ENCODE measurements at places on chromosomes 1 and 21. TPM values are rescaled to one million over a fixed set of nuclear protein-coding genes. Genes with fewer than 3 reads are reported as not detected.

GRCh38 chr1:1540090-1540817 lies at the start of gene TMEM240:
TSS of gene TMEM240 (minus strand) at chr1:1540624. CDS start at chr1:1540346, 278 bp downstream.
- no peak for DNase-seq

DNA sequence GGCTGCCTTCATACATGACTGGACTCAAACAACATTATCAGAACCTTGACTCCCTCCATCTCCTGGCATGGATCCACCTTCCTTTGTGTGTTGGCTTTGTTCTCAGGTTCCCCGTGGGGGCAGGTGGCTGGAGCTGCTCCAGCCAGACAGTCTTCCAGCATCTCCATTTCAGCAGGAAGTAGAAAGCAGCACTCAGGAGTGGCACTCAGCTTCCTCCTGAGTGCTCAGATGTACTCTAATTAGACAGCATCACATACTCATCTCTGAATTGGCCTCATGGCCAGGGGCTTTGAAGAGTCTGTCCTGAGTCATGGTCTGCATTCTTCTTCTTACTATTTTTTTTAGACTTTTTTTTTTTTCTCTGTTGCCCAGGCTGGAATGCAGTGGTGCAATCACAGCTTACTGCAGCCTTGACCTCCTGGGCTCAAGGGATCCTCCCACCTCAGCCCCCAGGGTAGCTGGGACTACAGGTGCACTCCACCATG lies 27.9 kb downstream of the OVAAL start:
- DNase-seq = no peak

GRCh38 chr1:203537806-203538464 lies 44.0 kb downstream of the OPTC start:
- no peak for DNase-seq

- no peak for DNase-seq
These were observed 48.0 kb upstream of the LCE5A start for GRCh38 chr1:152462636-152463035.

DNA sequence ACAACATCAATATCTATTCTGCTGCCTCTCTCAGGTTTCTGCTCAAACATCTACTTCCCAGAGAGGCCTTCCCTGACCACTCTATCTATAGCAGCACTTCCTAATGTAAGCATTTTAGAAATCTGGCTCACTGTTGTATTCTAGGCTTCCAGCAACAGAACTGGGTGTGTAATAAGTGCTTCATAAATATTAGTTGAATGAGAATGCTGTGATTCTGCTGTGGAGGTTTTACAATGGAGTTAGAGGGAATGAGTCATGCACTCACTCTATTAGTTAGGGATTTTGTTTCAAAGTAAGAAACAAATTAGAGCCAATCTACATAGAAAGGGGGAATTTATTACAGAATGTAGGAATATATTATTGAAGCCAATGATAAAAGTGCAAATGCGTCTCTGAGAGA lies 38.6 kb upstream of the SLC35F3 start:
- DNase-seq = no peak

DNA sequence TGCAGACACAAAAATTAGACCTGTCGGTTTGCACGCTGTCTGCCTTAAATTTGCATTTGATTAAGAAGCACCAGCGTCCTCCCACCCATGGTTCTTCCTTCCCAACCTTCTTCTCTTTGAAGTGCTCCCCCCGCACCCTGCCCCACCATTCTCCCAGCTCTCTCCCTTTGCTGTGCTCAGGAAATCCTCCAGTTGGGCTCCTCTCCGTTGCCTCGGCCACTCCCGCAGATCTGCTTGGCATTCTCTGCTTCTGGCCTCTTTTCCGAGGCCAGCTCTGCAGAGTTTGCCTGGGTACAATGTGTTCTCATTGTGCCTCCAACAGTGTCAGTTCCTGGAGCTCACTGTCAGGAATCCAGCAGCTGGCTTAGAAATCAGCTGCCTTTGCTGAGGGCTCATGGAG lies 126.1 kb downstream of the NAV1 start:
- no peak for DNase-seq

GRCh38 chr1:202049129-202049528 lies 38.7 kb downstream of the ELF3 start:
- no peak for DNase-seq

DNA sequence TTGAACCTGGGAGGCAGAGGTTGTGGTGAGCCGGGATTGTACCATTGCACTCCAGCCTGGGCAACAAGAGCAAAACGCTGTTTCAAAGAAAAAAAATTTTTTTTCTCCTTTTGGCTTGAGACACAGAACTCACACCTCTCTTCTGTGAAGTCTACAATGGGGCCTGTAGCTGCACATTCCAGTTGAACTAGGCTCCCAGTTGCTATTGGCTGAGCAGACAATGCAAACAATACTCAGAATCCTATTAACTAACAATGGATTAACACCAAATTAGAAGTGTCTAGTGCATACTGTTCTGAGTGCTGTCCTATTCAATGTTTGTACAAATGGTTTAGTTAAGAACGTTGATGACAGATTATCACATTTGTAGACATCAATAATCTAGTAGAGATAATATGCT lies 17.6 kb upstream of the MCL1 start:
- DNase-seq = no peak

- DNase-seq = no peak
These were observed 25.7 kb downstream of the CTH start for GRCh38 chr1:70436622-70437251.

DNA sequence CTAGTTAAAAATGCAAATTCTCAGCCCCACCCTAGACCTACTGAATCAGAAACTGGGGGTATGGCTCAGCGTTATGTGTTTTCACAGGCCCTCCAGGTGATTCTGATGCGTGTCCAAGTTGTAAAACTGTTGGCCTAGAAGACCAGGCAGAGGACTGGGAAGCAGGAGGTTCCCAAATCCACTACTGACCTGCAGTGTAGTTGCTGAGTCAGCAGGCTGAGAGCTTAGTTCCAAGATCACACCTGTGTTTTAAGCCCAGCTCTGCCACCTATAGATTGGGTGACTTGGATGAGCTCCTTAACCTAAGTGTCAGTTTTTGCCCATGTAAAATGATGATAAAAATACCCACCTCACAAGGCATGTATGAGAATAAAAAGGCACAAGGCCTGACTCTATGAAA lies 4.1 kb downstream of the GRHL3 start:
- no peak for DNase-seq

DNA sequence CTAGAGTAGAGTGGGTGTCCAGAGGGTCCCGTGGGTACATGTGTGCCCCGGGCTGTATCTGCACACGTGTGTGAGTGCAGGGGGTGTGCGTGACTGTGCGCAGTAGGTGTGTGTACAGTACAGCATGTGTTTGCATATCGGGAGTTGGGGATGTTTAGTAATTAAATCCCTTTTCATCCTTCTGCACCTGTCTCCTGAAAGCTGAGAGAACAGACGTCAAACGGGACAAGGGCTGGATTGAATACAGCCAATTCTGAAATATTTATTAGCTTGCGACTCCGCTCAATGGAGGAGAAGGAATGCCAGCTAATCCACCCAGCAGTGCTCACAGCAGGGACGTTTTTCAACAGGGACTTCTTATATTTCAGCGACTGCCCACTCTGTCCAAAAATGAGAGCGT lies 44.7 kb upstream of the CASZ1 start:
- peak; percentile 80 for DNase-seq

The PDPN gene
- not detected for total RNA-seq

The PTBP2 gene
- 127 TPM for total RNA-seq

The CDK11A gene
- total RNA-seq = 20.1 TPM

The IGSF5 gene
- total RNA-seq = 2.9 TPM

The OR14K1 gene
- total RNA-seq = not detected

The VANGL2 gene
- 11.1 TPM for total RNA-seq

The CNR2 gene
- not detected for total RNA-seq

The ADAM30 gene
- not detected for total RNA-seq
